ENCODE measurements at places on chromosomes 5 and 9. TPM values are rescaled to one million over a fixed set of nuclear protein-coding genes. Genes with fewer than 3 reads are reported as not detected.

ROPN1L gene
- total RNA-seq = 3.0 TPM

SUSD3 gene
- total RNA-seq = 68.7 TPM

OLFM1 gene
- total RNA-seq = not detected

OR13C2 gene
- total RNA-seq = not detected

DNA sequence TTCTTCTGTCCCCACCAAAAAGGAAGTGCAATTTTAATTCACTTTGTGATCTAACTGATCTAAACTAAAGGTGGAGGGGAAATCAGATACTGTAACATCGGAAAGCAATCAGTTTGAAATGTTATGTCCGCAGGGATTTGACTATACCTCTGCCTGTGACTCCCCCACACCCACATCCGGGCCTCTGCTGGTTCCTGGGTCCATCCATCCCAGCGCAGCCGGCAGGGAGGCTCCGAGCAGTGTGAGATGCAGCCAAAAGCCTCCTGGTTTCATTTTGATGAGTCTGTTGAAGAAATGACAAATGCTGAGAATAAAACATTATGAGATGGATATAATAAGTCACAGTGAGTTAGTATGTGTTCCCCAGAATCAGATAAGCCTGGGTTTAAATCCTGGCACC lies 8.6 kb downstream of the FSTL4 start:
- no peak for DNase-seq

DNA sequence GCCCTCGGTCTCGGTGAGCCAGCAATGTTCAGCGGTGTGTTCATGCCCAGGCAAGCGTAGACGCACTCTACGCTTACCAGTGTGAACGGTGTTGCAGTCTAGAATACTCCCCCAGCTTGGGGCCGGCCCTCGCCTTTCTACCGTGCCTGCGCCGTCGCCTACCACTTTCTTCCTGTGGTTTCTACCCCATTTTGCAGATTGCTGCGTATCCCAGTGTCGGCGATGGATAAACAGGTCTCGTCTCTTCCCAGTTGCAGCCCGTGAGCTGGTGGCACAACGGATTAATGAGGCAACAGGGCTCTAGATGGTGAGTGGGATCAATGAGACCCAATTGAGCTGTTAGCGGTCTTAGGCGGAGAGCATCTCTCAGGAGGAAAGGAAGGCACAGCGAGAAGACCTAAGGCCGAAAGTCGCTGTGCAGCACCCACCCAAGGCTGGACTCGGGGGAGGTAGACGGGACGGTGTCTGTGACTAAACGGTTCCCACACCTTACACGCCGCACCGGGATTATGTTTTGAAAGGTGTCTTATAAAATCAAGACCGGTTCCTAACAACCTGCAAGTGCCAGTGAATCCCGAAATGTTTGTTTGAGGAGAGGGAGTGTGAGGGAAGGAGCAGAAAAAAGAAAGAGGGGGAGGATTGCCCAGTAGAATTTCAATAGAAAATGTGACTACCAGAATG lies 5.8 kb downstream of the OTP start:
- no peak for DNase-seq

- no peak for DNase-seq
Measured at GRCh38 chr9:125494653-125494915, 212.4 kb downstream of the MAPKAP1 start.

- peak; percentile 10 for DNase-seq
Measured at GRCh38 chr5:179558932-179559283, 8.6 kb downstream of the RUFY1 start.

DNA sequence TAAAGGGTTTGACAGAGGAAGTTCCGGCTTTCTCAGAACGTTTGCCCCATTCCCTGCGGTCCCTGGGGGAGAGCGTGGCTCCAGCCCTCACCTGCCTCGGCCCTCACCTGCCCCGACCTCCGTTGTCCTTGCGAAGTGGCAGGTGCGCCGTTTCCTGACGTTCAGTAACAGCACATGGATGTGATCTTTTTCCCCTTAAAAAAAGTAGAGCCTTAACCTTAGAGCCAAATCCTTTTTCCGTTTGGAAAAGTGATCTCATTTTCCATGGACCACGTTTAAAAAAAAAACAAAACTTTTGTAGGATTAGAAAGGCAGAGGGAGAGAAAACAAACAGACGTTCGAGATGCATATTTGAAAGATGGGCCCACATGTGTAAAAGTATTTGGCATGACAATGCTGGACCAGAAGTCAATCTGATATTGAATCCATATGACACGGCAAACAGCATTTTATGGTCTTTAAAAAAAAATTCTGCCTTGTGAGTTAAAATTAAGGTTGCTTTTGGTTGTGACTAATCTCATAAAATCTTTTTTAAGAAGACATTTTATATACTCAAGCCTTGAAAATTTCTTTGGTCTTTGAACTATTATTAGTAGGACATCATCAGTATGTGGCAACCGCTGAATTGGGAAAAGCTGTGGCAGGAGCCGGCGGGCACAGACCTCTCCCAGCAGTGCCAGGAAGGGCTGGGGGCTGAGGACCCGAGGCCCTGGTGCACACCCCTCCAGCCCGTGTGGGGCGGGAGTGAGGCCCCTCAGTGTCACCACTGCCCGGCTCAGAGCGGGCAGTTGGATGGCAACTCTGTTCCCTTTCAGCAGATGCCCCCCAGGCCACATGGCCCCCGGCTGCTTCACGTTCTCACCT lies 42.5 kb upstream of the EXOC3 start:
- no peak for DNase-seq

DNA sequence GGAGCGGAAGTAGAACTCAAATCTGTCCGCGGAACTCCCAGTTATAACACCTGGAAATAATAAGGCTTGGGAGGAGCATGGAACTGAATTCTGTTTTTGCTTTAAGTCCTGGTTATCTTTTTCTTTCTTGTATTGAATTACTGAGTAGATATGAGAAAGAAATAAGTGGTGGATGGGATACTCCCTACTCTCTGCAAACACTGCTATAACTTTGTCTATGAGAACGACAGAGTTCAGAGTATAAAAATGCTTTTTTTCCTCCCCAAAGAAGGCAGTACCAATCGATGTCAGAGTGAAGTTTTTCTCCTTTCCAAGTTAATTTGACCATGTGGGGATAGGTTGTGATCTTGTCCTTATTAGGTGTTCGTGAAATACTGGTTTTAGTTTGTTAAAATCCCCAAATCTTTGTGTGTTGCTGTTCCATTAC lies 1.2 kb downstream of the RIC1 start:
- peak; percentile 46 for DNase-seq
